ENCODE measurements at places on chromosomes 3 and 15.

DNA sequence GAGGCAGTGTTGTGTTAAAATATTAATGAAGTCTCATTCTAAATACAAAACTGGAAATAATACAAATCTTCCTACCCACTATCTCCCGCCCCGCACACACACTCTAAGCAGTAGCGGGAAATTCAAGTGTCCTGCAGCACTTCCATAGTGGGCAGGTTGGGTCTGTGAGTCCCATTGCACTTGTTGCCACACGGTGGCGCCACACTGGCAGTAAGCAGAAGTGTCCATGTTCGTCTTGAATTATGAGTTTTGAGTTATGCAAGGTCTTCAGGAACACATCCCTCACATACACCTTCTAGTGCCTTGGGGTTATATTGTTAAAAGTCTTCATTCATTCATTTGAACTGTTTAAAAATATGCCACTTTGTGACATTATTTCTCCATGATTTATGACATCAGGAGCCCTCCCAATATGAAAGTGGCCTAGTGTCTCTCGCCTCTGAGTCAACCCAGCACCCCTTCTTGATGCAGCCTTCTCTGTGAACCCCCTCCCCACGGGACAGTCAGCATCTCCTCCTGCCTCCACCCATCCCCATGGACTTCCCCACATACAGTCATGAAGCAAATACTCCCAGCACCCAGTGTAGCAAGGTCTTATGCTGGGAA, 17.6 kb upstream of the CCDC174 start:
- DNase-seq: peak; percentile 40

GRCh38 chr3:37630441-37630840, 231.2 kb upstream of the CTDSPL start:
- DNase-seq: no peak

- no peak for DNase-seq
These were observed 24.1 kb upstream of the RORA start for GRCh38 chr15:61253186-61253585.

DNA sequence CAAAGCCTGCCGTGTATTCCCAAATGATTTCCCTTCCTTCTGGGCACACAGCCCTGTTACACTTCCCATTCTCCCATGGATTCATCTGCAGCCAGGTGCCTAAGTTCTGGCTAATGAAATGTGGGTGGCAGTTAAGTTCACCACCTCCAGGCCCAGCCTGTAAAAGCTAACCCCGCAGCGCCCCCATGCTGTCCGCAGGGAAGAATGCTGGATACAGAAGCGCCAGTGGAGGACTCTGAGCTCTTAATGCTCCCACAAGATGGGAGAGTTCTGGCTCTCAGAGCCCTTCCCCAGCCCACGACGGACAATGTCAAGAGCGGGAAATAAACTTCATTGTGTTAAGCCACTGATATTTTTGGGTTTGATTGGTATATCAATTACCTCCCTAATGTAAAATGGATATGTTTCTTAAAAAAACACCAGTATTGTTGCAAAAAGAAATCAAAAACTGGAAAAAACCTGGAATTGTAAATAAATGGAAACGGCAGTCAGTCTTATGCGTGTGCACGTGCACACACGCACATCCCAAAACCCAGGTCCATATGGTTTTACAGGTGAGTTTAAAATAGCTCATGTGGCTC, 37.7 kb upstream of the FGD5 start:
- DNase-seq: peak; percentile 15

All from activated CD4-positive, alpha-beta T cell treated with anti-CD3 and anti-CD28 coated beads for 24 hours (primary cell).